Smooth muscle cell of the brain vasculature (primary cell): ENCODE measurements at places on chromosomes 1 and 21.

- DNase-seq: no peak
Observed at GRCh38 chr1:77051425-77051824, 167.8 kb downstream of the PIGK start.

DNA sequence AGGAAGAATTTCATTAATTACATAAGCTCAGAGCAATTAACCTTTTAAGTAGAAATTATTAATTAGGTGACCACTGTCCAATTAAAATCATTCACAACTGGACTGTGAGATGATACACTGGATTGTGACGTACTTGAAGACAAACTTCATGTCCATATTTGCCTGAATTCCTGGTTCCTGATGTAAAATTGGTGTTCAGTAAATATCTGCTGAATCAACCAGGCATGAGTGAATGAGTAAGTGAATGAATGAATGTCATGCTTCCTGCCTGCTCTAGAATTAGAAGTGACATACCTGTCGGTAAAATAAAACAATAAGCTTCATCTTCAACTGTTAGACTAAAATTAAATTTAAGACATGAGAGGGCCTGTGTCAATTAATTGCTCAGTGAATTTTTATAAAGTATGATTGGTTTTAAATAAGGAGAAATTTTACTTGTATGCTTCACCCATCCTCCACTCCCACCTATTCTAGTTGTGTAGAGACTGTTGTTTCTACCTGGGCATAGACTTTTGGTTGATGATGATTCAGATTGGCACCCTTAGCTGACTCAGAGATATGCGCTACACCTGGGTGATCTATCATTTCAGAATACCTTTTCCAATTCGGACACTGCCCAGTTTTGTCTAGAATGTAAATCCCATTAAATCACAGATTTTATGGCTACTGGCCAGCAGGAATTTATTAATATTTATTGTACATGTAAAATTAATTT lies 56.9 kb upstream of the PTGS2 start:
- DNase-seq: no peak

DNA sequence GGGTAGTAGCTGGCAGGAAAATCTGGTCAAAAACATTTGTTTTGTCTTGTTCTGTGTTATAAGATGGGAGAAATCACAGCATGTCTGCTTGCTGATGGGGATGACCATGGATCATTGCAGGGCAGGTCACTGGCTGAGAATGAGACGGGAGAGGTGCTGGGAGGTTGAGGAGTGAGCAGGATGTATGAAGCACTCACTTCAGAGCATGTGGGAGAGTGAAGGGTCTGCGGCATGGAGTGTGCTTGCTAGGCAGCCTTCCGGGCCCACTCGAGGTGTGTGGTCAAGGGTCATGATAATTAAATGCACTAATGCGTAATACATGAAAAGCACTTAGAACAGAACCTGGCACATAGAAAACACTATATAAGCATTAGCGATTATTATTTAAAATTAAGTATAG lies 42.0 kb upstream of the SPOCD1 start:
- no peak for DNase-seq

DNA sequence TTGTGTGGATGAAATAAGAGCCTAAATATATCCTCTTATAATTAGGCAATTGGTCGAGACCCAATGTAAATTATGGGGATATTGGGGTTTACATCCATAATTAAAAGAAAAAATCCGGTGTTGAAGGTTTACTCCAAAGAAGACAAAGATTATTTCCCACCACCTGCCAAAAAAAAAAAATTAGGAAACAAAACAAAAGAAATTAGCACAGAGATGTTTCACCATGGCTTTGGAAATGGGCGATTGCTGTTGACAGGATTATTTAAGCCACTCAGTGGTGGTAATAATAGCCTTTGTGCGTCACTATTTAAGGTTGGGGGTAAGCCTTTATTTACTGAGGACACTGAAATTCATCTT lies 585 bp upstream of the GLRX2 start:
- no peak for DNase-seq

- DNase-seq: no peak
Observed at GRCh38 chr1:30683699-30684098, 39.7 kb downstream of the MATN1 start.

DNA sequence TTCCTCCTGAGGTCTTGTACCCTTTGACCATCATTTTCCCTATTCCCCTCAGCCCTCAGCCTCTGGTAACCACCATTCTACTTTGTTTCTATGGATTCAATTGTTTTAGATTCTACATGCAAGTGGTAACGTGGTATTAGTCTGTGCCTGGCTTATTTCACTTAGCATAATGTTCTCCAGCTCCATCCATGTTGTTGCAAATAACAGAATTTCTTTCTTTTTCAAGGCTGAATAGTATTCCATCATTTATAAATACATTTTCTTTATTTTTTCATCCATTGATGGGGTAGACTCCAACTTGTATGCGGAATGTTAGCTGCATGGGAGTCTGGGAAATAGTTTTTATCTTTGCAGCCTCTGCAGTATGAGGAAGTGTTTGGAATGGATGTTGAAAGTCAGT lies 26.3 kb upstream of the TMEM54 start:
- DNase-seq: no peak

GRCh38 chr1:70386121-70386520 lies 24.9 kb upstream of the CTH start:
- DNase-seq: no peak

DNA sequence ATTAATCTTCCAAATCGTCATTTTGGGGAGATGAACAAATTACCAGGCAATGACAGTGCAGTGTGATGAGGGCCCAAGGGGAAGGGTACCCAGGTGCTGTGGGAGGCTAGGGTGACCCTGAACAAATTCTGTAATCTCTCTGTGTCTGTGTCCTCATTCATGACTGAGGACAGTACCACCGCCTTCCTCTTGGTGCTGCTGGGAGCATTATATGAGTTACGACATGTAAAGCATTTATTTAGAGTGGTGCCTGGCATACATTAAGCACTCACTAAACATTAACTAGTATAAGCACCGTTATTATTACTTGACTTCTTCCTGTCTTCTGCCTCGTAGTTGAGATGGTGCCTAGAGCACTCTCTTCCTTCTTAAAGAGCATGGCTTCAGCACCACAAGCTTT lies 468.2 kb upstream of the VAMP3 start:
- DNase-seq: no peak

DNA sequence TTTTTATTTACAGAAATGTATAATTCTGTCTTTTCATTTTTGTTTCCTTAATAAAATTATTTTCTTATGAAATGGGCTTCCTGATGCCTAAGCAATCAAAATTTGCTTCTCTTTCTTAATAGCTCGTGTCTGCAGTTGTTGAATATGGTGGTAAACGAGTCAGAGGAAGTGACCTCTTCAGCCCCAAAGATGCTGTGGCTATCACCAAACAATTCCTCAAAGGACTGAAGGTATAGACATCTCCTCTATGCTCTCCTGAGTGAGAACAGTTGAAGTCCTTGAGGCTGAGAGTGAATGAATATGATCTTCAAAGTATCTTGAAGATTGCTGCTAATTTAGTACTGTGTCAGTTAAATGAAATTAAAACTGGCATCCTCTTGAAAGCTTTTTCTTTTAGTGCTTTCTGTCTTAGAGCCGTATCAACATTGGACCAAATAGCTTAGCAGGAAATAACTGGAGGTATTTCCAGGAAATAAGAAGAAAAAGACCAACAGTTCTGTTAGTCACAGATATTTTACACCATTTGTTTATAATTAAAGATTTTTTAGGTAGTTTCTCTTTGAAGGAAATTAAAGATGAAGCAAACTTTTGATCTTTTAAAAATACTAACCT lies 24.7 kb downstream of the VPS45 start:
- DNase-seq: no peak

DNA sequence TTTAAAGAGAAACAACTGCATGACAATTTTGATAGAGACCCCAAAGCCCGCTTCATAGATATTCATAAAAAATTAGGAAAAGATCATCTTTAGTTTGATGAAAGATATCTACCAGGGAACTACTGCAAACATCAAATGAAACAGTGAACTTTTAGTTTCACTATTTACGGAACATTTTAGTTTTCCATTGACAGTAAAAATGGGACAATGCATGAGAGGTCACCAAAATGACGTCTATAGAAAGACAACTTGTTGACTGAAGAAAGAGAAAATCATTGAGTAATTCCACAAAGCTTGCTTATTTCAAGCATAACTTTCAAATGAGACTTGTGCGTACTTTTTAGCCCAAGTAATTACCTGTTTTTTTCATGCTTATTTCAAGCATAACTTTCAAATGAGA lies 411.4 kb downstream of the HLX start:
- no peak for DNase-seq

GRCh38 chr1:2021550-2021949 lies 2.4 kb downstream of the GABRD start:
- DNase-seq: no peak

DNA sequence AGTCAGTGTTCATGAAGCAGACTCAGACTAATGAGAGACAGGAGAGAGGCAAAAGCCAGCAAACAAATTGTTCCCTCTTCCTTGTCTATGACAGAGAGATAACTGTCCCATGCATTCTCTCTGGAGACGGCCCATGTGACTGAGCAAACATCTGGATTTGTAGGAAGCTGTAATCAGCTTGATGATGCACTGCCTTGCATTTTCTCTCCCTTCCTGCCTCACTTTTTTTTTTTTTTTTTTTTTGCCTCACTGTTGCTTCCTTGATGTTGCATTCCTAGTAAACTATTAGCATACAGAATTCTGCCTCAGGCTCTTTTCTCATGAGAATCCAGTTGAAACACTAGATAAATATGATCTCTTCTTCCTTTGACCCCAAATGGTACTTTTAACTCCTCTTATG lies 134.5 kb downstream of the HHIPL2 start:
- DNase-seq: no peak

GRCh38 chr1:215600258-215600792 lies 33.2 kb downstream of the KCTD3 start:
- DNase-seq: no peak

GRCh38 chr1:204834752-204835151 lies 35.9 kb upstream of the NFASC start:
- no peak for DNase-seq

GRCh38 chr1:37574834-37575480 lies 18.2 kb downstream of the DNALI1 start:
- DNase-seq: no peak

GRCh38 chr1:201422436-201423030 lies 1.0 kb upstream of the TNNI1 start:
- DNase-seq: no peak

GRCh38 chr1:41608211-41608610 lies 123.7 kb upstream of the EDN2 start:
- DNase-seq: no peak

DNA sequence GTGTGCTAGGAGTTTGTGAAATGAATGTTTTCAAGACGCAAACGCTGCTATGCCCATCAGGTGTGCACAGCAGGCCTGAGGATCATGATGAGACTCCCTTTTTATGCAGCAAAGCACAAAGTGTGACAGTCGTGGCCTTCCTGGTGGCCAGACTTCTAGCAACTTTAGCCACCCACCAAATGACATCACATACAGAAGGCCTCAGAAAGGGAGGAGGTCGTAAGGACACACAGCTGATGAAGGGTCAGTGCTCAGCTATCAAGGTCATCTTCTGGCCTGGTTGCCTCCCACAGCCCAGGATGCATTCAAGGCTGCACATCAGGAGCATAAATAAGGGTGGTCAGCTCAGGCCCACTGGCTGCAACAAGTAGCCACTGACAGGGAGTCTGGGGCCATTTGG lies 36.6 kb downstream of the BMP8A start:
- DNase-seq: no peak

DNA sequence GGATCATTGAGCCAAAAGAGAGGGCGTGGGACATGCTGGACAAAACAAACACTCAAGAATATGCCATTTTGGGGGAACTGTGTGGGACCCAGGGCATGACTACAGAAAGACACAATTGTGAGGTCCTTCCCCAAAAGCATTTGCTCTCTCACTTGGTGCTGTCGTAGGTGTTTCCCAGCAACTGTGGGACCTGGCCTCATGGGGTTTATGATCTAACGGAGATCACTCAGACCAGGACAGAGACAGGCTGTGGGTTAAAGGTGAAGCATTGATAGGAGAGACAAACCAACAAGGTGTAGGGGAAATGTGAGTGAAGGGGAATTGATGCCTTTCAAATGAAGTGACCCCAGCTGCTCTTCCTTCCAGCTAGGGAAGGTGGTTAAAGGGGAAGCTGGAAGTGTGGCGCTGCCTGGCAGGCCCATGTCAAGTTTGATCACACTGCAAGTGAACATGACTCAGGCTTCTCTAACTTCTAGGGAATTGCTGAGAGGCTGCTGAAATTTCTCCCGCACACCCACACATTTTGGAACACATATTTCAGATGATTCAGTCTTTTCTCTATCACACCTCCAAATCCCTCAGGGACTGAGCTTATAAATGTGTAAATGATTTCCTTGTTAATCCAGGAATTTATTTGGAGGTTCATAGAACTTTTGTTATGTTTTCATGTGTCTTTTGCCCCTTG lies 30.2 kb downstream of the TRAF5 start:
- DNase-seq: no peak

- no peak for DNase-seq
Observed at GRCh38 chr1:172540635-172541034, 7.7 kb downstream of the SUCO start.

DNA sequence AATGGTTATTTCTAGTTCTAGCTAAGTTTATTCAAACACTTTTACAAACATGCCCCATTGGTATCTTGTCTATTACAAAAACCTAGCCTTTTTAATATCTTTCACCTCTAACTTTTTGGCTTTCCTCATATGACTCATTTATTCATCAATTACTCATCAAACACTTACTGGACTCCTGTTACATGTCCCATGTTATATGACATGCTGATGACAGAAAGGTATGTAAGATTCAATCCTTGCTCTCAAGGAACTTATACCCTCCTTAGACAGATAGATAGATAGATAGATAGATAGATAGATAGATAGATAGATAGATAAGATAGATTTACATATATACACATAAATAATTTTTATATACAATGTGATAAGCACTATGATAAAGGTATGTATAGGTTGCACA lies 33.9 kb upstream of the INSL5 start:
- no peak for DNase-seq

- DNase-seq: no peak
Observed at GRCh38 chr1:180221462-180221861, 8.6 kb upstream of the LHX4 start.

DNA sequence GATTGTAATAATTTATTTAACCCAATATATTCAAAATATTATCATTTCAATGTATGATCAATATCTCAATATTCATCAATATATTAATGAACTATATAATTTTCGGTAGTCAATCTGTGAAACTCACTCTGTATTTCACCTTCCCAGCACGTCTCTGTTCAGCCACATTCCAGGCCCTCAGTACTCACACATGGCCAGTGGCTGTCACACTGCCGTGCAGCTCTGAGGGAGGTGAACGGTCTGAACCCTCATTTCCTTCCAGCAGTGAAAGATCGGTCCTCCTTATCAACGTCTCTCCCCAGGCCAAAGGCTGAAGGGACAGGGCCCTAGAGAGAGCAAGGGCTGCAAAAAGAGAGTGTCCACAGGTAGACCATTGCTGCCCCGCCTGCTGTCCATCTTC lies 39.5 kb upstream of the ZNF124 start:
- DNase-seq: no peak

DNA sequence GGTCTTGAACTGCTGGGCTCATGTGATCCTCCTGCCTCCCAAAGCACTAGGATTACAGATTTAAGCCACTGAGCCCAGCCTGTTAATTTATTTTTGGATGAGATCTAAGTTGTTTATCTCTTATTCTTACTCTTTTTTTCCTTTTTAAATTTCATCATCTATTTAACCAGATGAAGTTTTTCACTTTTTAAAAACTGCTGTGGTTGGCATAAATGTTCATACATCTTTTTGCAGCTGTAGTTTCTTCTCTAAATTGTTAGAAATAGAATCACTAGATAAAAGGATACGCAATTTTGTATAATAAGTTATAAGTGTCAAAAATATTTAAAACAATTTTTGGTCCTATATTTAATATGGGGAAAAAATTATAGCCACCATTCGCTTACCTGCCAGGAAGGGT lies 80.3 kb upstream of the GPR88 start:
- no peak for DNase-seq
